ENCODE measurements at places on chromosomes 6 and 20. TPM values are rescaled to one million over a fixed set of nuclear protein-coding genes. Genes with fewer than 3 reads are reported as not detected.
A peak's percentile ranks its signal among the peaks of the same experiment; 100 is the strongest.

Gene PEDS1
- 25.8 TPM for total RNA-seq

DNA sequence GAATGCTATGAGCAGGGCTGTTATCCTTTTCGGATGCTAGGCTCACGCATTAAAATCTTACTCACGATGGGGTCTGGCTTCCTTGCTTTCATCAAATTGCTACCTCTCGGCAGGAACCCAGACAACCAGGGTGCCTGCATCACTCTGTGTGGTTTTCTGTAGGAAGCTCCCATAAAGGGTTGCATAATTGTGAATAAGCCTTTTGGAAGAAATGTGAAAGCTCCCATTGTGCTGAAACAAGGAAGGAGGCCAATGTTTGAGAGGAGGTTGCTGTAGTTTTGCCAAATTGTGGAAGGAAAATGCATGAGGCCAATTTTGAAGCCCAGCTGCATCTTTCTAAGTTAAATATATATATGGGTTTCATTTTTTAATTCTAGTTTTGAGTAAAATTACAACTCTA is 615.5 kb downstream of the C6orf118 start:
- no peak for DNase-seq

DNA sequence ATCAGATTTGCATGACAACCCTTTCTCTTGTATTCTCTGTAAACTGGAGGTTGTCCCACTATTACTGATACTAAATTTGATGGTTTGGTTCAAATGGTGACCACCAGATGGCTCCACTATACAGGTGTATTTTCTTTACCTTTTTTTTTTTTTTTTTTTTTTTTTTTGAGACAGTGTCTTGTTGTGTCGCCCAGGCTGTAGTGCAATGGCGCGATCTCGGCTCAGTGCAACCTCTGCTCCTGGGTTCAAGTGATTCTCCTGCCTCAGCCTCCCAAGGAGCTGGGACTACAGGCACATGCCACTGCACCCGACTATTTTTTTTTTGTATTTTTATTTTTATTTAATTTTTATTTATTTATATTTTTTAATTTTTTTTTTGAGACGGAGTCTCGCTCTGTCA is 6.6 kb upstream of the WTAP start:
- peak; percentile 19 for DNase-seq

Gene KHDRBS2
- not detected for total RNA-seq

DNA sequence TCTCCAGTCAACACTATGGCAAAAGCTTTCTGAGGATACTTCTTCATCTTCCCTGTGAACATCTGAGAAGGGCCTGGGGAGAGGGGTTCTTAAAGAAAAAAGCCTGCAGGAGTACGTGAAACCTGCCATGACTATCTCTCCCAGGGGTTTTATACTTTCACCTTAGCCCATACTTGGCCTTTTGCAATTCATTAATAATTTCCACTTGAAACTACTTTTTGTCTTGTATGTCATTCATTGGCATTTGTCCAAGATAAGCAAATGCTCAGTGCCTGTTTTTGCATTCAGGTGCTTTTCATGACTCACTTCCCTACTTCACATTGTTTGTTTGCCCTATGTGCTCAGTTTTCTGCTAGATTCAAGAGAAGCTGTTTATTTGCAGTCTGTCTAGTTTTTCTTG is 580.3 kb upstream of the GJE1 start:
- peak; percentile 81 for DNase-seq

GRCh38 chr20:5665417-5665816 is 84.8 kb upstream of the SHLD1 start:
- no peak for DNase-seq

GRCh38 chr6:20932284-20932683 is 398.0 kb downstream of the CDKAL1 start:
- no peak for DNase-seq

DNA sequence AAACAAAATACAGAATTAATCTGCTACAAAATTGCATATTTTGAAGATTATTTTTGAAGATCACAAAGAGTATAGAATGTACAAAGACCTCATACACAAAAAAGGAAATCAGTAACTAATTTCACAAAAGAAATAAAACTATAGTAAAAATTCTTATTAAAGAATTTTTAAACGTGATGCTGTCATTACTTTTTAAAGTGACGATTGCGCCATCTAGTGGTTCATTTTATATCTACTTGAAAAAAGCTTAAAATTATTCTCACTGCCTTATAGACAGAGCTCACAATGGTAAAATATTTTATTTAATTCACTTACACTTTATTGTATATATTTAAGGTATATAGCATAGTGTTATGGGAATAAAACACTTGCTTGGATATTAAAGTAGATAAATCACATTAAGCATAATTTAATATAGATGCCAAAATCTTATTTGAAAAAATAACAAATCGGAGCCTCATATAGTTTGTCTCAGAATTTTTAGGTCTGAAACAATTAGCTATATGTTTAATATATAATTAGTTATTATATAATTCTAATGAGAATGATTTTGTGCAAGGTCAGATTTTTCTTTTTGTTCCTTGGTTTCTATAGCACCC is 128.8 kb downstream of the PHF3 start:
- peak; percentile 38 for DNase-seq
